ENCODE measurements at places on chromosomes 13 and 19.

GRCh38 chr13:109454167-109454917 is 332.0 kb downstream of the IRS2 start:
- no peak for DNase-seq

DNA sequence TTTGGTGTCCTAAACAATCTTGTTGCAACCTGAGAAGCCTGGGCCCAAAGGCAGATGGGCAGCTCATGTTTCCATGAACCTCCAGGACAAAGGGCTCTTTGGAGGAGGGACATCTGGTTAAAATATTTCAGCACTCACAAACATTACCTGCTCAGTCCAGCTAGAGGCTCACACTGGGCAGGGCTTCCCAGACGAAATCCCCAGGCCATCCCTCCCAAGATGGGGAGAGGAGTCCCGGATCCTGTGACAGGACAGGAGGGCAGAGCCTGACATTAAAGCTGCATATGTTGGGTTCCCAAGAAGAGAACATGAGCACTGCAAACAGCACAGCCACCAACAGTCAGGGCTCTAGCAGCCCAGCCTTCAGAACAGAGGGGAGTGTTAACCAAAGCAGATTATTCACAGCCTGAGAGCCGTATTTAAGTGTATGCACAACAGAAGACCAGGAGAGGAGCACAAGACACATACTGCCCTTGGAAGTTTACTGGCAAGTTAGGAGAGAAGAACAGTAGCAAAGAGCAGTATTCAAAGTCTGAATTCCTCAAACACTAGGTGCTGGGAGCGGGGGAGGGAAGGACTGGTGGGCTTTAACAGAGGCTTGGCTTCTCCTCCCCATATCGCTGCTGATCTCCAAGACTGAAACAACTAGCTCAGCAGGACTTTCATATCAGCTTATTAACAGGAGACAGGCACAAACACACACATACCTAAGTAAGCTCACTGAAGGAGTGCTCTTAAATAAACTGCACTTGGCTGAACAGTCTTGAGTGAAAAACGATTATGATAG is 12.3 kb downstream of the ATP7B start:
- DNase-seq, result no peak

DNA sequence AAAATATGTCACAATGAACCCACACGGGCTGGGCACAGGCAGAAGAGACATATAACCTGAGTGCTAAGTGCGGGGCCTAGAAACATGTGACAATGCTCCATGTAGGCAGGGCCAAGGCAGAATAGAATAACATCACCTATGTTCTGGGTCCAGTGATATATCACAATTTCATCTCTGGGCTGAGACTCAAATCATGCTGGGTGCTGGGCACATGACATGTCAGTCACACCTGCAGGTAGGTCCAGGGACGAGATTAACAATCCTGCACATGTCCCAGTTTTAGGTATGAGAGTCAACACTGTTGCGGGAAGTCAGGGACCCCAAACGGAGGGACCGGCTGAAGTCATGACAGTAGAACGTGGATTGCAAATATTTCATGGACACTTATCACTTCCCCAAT is 50.3 kb downstream of the ZNF99 start:
- no peak for DNase-seq

GRCh38 chr19:28615966-28616365 is 597.0 kb downstream of the UQCRFS1 start:
- DNase-seq, result no peak

GRCh38 chr13:22061371-22061805 is 390.5 kb downstream of the FGF9 start:
- no peak for DNase-seq

DNA sequence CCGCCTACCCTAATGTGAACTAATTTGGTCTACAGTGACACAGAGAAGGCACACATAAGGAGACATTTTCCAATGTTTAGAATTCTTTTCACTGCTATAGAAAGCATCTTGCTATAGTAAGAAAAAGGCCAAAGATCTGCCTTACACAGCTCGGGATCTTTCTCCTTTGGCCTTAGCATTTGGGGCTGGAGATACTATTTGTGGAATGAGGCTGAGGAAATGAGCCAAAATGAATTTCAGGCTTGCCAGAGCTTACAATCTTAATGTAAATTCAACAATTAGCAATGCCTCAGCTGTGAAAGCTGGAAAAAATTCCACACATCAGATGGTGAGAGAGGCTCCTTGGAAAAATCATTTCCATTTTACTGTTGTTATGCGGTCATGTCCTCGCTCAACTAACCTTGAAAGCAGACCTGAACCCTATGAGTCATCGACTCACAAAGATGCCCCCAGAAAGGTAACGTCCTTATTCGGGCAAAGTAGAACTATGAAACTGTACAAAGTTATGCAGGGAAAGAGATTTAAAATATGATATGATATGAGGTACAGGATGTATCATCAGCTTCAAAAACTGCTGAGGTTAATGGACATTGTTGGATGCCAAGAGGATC is 324.5 kb upstream of the NBEA start:
- DNase-seq, result no peak

DNA sequence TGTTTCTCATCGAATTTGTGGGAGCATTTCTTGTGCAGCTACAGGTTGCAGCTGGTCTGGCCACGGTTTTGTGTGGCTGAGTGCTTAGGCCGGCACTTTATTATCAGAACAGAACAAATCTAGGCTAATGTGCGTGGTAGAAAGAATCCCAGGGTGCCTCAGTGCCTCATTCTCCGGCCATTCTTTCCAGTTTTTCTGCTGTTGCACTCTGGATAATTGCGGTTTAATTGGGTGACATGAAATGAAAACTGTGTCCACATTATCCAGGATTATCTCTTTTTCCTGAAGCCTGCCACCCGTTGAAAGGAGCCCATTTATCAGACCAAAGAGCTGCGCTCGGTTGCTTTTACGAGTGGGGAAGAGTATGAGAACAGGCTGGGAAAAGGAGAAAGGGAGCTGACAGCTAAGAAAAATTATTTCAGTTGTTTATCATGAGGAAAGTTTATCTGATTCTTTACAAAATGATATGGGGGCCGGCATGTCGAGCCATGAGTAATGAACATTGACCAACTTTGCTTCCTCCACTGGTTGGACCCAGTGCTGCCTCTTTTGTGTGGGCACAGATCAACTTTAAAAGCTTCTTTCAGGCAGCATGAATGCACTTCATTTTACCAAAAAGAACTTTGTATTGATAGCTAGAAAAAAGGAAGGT is 117.0 kb upstream of the SOX21 start:
- DNase-seq, result no peak

GRCh38 chr19:17423429-17424208 is 3.8 kb downstream of the MVB12A start:
- DNase-seq, result no peak

DNA sequence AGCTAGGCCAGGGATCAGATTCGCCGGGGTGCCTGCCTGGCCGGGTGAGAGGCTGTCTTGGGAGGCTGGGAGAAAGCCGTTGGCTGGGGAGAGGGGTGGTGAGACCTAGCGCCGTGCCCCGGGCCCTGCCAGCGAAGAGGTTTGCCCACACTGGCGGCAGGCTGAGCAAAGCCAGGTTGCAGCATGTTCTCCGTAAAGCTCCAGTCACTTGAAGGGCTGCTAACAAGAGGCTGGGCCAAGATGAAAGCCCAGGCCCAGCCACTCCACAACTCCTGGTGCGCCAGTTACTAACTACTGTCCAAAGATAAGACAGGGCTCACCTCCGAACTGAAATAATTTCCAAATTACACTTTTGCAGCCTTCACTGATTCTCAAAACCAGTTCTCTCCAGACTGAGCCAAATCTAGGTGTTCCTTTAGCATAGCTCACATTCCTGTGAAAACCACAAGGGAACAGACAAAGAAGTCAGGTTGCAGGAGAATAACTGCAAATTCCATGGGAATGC is 16.3 kb downstream of the ELAVL1 start:
- no peak for DNase-seq

DNA sequence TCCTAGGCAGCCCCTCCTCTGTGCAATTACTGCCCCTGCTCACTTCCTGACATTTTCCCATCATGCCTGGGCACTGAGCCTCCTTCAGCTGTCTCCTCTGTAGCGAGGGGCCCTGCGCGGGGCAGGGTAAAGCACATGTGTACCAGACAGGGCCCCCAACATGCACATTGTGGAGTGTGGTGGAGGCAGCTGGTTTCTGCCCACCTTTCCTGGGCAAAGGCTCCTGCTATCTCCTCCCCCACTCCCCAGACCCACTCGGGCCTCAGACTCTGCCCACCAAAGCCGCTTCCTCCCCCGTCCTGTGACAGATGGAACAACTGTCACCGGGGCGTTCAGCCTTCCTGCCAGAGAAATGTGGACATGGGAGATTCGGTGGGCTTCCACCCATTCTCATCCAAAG is 2.9 kb upstream of the KPTN start:
- no peak for DNase-seq

DNA sequence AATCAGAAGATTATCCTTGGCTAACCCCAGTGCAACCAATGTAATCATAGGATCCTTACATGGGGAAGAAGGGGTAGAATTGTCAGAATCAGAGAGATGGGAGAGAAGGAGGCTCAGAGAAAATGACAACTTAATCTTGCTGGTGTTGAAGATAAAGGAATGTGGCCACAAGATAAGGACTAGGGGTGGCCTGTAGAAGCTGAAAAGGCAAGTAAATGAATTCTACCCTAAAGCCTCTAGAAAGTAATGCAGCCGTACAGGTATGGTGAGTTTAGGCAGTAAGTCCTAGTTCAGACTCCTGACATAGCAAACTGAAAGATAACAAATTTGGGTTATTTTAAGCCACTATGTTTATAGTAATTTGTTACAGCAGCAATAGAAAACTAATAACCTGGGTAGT is 718.5 kb downstream of the SLITRK6 start:
- DNase-seq, result no peak

DNA sequence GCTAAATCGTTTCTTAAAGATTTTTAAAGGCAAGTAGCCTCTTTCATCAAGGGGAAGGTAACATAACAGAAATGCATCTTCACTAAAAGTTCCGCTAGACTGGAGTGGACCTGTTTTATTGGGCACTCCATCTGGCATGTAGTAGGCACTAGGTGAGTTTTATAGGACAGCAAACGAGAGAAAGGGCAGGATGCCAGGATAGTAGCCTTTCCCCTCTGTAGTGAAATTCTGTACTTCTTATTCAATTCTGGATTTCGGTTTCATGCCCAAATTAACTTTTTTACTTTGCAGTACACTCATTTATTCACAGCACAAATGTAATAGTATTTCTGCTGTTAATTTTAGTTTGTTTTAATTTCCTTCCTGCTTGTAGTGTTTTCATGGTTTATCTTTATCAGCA is 45.2 kb downstream of the GPR180 start:
- DNase-seq, result no peak

- DNase-seq, result no peak
These were observed 900.3 kb upstream of the MIR17HG start for GRCh38 chr13:90447034-90447733.

- no peak for DNase-seq
These were observed 43.4 kb downstream of the ZNF493 start for GRCh38 chr19:21440321-21440720.

DNA sequence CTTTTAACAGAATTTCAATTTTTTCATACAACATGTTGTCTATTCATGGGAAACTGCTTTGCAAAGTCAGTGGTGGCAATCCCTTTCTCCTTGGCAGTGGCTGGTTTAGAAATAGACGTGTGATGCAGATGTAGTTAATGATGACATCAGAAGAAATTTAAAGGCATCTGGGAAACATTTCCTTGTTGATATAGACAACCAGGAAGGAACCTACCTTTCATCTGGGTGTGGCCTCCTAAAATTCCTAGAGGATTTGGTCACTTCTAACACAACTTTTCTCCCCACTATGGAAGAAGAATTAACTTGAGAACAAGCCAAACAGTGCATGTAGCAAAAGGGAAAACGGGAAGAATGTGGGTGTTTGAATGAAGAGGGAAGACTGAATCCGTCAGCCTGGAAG is 102.8 kb downstream of the EFNB2 start:
- no peak for DNase-seq

GRCh38 chr13:79311386-79311785 is 94.7 kb downstream of the RBM26 start:
- DNase-seq, result no peak

- no peak for DNase-seq
These were observed 690.8 kb upstream of the ARGLU1 start for GRCh38 chr13:107258599-107259187.

All from left forelimb (tissue), 1 donor.